AG08395 (cell line): ENCODE measurements at places on chromosomes 7 and 10.

DNA sequence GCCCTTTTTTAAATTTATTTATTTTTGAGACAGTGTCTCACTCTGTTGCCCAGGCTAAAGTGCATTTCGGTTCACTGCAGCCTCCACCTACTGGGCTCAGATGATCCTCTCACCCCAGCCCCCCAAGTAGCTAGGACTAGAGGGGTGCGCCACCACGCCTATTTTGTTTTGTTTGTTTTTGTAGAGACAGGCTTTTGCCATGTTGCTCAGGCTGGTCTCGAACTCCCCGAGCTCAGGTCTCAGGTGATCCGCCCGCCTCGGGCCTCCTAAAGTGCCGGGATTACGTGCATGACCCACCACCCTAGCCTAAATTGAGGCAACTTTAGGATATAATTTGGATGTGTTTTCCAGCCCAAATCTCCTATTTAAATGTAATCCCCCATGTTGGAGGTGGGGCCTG lies 805 bp downstream of the ZNF736 start:
- DNase-seq: no peak

- DNase-seq: no peak
Measured at GRCh38 chr7:15557686-15558085, 4.1 kb downstream of the AGMO start.

GRCh38 chr7:110889335-110889734 lies 201.6 kb upstream of the LRRN3 start:
- no peak for DNase-seq

DNA sequence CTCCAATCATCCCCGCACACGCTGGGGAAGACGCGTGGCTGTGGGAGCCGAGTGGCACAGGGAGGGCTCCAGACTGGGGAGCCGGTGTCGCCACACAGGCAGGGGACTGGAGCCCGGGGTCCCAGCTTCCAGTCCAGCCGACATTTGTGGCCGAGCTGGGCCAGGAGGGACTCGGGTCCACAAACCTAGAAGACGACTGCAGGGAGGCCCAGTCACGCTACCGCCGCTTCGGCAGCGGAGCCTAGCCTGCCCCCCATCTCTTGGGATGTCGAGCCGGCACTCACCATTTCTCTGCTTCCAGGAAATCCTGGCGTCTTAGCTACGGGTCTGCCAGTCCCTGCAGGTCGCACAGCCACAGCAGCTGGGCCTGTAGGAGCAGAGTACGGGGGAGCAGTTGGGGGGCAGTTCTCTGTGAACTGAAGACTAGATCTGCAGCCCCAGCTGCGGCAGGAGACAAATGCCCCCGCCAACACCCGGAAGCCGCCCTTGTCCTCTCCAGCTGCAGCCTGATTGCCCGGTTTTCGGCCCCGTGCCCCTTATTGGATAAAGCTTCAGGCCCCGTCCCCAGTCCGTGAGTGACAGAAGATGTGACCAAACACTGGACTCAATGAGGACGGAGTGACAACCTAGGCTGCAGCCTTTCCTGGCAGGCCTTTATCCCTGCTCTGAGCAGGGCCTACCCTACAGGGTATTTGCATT lies 270.7 kb downstream of the ZNF33B start:
- peak; percentile 91 for DNase-seq

- peak; percentile 21 for DNase-seq
Measured at GRCh38 chr7:99024066-99024465, 119.8 kb downstream of the SMURF1 start.

DNA sequence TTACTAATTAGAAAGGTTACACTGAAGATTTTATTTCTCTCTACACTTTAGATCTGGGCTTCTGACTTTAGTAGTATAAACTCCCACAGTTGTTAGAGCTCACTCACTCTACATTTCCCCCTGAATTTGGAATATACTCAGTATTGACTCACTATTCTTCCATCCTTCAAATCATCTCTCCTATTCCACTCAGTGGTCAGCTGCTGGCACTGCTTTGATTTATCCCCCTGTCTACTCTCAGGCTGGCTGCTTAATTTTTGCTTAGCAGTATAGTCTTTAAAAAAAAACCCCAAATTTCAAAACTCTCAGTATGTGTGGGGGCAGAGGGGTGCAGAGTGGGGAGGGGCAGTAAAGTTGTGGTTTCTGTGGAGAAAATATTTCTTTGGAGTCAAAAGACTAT lies 68.9 kb downstream of the CDK6 start:
- DNase-seq: peak; percentile 26

GRCh38 chr10:43344051-43344450 lies 27.4 kb upstream of the FXYD4 start:
- DNase-seq: peak; percentile 22

GRCh38 chr7:17043012-17043877 lies 161.5 kb upstream of the AGR3 start:
- peak; percentile 10 for DNase-seq

DNA sequence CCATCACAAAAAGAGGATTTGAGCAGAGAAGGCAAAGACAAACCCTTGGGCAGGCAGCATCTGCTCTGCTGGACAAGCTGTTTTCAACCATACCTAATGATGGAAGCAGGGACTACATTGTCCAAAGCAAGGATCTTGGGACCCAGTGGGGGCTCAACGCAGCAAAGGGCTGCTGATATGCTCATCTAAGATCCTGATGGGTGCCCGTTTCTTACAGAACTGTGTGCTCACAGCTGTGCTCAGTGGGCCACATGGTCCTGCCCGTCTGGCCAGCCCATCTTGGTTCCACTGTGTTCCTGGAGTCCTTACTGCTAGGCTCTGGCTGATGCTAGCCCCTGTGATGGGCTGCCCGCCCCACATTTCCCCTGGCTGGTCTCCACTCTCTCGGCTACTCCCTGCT lies 36.1 kb downstream of the GPRIN2 start:
- no peak for DNase-seq

DNA sequence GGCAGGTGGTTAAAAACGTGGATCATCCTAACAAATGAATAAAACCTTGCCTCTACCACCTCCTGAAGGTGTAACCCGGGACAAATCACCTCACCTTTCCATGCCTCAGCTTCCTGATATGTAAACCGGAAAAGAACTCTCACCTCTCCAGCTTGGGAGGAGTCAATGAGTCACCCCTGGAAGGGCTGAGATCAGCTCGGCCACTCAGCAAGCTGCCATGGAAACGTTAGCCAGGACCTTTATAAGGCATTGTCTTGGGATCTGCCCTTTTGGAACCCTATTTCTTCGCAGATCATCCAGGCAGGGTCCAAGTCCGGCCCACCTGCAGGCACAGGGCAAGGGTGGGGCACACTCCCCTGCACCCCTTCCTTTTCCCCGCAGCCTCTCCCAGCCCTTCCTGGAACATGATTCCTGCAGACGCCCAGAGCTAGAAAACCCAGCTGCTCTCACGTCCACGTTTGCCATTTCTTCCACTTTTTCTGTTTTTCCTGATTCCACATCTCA lies 81.6 kb upstream of the PFKP start:
- peak; percentile 54 for DNase-seq

GRCh38 chr10:9869205-9869604 lies 1148.5 kb upstream of the CELF2 start:
- no peak for DNase-seq

DNA sequence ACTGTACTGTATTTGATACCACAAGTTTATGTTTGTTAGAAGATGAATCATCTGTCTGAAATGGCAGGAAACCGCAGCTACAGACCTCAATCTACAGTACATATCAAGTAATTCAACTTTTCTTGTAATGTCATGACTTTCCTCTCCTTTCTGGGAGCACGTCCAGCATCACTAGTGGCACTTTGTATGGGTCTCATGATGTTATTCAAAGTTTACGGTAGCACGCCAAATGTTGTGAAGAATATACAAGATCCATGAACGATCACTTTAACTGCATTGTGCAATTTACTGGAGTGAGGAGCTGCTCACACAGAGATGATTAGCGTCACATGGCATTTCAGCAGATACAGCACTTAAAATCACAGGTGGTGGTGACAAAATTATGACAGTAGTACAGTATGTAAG lies 257.8 kb upstream of the GNAI1 start:
- DNase-seq: peak; percentile 2

DNA sequence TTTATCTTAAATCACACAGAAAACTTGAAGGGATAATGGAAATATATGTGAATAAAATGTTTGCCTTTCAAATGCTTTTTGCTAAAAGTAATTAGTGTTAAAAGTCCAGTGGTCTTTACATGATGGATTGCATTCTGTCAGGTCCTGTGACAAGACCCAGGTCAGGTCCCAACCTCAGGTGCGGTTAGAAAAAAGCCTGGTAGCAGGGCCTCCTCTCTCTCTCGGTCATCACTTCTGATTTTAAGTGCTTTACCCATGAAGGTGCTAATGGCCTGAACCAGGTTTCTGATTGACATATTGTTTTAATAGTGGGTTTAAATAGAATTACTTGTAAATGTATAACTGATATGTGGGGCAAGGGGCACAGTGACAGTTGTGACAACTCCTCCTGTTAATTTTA lies 736.3 kb downstream of the POM121L12 start:
- no peak for DNase-seq

DNA sequence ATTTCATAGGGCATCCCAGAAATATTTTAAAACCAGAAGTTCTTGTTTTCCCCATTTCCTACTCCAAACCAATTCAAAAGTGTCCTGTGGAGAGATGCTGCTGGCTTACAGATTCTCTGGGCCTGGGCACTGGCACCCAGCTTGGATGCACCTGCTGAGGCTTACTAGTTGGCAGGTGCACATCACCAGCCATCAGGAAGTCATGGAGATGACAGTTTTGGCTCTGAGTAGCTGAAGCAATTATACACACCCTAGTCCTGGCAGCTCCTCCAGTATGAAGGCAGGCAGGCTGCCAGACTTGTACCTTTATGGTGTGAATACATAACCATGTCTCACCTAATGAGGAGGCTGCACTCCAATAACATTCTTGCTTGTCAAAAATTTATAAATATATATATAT lies 276.6 kb upstream of the GHITM start:
- DNase-seq: no peak

DNA sequence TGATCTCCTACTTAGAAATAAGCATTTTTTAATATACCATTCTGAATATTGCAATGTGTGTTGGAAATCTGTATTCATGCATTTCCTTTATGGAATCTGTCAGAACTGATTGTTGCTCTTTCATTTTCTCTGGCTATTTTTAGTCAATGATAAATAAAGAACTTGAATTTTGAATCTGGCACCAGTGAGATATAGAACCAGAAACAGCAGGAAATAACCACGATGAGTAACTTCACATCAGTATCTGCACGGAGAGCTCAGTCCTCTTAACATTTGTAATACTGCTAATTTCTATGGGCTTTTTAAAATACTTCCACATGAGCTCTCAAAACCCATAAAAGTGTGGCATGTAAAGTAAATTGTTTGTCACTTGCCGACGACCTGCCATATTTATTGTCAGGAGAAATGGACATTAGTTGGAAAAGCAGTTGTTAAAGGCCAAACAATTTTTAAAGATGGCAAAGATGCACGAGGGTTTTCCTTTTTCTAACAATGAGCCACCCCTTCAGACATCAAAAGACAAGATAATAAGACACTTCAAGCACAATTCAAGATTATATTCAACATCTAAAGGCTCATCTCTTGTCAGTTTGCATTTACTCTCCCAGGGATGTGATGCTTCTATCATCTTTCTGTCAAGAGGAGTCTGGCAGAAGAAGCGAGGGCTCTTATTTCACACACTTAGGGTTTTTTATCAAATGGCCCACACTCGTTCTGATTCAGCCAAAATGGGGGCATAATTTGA lies 118.3 kb downstream of the POU6F2 start:
- DNase-seq: no peak

DNA sequence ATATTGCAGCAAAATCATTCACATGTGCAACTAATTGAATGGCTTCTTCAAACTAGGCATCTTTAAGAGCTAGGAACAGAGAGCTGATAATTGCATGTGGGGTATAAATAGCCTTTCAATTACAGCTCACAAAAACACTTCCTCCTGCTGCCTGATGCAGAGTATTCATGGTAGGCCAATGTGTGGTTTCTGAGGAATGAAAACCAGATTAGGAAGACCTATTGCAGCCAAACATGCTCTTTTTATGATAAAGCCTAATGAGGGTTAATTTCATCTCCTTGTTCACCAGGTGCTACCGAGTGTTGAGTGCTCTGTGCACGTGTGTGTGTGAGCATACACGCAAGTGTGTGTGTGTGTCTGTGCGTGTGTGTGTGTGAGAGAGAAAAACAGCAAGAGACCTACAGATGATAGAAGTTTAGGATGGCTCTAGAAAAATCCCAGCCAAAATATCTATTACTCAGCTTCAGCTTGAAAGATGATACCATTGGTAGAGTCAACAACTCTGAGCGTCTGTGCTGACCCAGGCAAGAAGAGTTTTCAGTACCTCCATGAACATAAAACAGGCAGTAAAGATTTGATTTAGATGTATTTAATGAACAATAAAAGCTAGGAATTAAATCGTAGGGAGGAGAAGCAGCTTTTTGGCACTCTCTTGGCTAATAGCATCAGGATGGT lies 448.5 kb upstream of the ANKRD30A start:
- peak; percentile 54 for DNase-seq

DNA sequence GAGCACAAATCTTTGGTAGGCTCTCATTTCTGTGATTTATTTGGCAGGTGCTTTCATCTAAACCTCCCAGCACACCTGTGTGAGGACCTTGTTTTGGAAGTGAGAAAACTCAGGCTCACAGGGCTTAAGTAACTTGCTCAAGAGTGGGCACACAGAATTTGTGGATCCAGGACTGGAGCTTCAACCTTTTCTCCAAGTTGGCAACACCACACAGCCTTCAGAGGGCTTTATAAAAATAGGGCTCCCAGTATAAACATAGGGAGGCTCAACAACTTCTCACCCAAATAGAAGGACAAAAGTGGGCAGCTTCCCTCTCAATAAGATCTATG lies 182.2 kb upstream of the NEBL start:
- DNase-seq: no peak

DNA sequence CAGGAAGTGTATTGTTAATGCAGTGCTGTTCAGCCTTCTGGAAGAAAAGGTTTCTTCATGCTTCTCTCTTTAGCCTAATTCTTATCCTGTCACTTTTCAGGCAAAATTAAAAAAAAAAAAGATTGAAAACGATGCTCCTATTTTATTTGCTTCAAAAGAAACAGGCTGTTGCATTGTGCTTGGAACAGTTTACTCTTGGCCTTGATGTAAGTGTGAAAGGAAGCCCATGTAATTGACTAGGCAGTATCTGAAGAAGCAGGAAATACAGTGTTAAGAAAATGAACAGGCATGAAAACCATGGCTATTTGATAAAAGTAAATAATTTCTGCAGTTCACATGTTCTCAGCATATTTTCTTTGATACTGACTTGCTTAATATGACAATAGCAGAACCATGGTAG lies 40.4 kb upstream of the ATRNL1 start:
- no peak for DNase-seq

GRCh38 chr7:93890041-93890463 lies 501 bp downstream of the TFPI2 start:
- DNase-seq: peak; percentile 38

- no peak for DNase-seq
Measured at GRCh38 chr7:1812509-1813393, 142.7 kb downstream of the ELFN1 start.
